ENCODE measurements at places on chromosomes 13 and 19. TPM values are rescaled to one million over a fixed set of nuclear protein-coding genes. Genes with fewer than 3 reads are reported as not detected.

Gene LAIR1
- polyA plus RNA-seq: 126 TPM

Gene KLK12
- polyA plus RNA-seq: not detected

Gene CAPN12
- polyA plus RNA-seq: 55.1 TPM

Gene SIRT6
- polyA plus RNA-seq: 0.86 TPM

Gene RCBTB1
- 6.5 TPM for polyA plus RNA-seq

Gene PEAK3
- 2.5 TPM for polyA plus RNA-seq

Gene FBXO17
- polyA plus RNA-seq: not detected

Gene SBSN
- not detected for polyA plus RNA-seq

All from immature natural killer cell (primary cell).